ENCODE measurements at places on chromosomes 2 and 18. TPM values are rescaled to one million over a fixed set of nuclear protein-coding genes. Genes with fewer than 3 reads are reported as not detected.

Gene CXCR4
- 103 TPM for total RNA-seq

Gene CXCR1
- total RNA-seq = not detected

GRCh38 chr18:61770279-61770678 lies 122.5 kb downstream of the RNF152 start:
- H3K4me3 ChIP-seq = no peak overlapping the region
- no peak for DNase-seq
- H3K4me1 ChIP-seq = peaks cover 2% of the 10 kb centered on the region
- no peak overlapping the region for H3K27ac ChIP-seq

Gene NAGK
- 33.6 TPM for total RNA-seq

Gene TUBA4B
- total RNA-seq = not detected

DNA sequence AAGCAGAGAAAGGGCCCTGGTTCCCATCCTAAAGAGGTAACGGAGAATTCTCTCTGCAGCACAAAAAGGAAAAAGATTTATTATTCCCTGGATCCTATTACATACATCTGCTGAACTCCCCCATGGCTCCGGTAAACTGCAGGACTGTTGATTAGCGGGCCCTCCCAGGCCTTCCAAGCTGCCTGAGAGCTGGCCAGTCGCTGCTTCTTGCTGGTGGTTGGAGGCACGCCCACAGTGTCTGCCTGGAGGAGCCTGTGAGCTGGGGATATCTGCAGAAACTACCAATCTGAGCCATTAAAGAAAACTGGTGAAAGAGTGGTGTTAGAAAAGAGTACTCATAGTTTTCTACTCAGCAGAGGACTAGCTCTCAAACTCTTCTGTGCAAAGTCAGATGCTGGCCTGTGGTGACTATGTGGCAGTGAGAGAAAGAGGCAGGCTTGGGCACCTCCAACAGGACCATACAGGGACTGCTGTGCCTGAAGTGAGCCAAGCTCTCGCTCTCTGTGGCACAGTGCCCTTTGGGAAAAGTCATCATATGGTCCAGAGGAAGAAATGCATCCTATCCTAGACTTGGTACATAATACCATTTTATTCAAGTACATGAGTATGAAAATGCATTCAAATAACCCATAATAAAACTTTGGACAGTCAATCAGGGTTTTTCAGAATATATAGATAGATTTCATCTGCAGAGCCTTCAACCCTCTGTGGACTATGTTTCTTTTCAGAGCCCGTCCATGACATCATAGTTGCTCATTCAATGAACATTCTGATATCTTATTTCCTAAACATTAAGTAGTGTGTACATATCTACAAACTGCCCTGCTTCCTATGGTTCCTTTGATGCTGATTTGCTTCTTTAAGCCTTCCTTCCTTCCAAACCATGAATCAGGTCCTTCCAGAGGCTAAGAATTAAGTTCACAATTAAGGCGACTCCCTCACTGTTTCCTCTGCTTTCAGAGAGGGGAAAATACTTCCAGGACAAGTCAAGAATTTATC lies 242.0 kb upstream of the LYPD1 start:
- H3K4me3 ChIP-seq = no peak overlapping the region
- no peak overlapping the region for H3K27ac ChIP-seq
- H3K36me3 ChIP-seq = no peaks in the 10 kb centered on the region
- DNase-seq = no peak

- H3K4me1 ChIP-seq = no peaks in the 10 kb centered on the region
- H3K36me3 ChIP-seq = no peaks in the 10 kb centered on the region
- H3K4me3 ChIP-seq = no peak overlapping the region
- H3K27me3 ChIP-seq = no peaks in the 10 kb centered on the region
- DNase-seq = no peak
These were observed 42.1 kb upstream of the SNED1 start for GRCh38 chr2:240956171-240956934.

Data from activated CD8-positive, alpha-beta T cell treated with anti-CD3 and anti-CD28 coated beads for 36 hours (primary cell).